Activated naive CD4-positive, alpha-beta T cell (primary cell): ENCODE measurements at places on chromosomes 6 and 20.

DNA sequence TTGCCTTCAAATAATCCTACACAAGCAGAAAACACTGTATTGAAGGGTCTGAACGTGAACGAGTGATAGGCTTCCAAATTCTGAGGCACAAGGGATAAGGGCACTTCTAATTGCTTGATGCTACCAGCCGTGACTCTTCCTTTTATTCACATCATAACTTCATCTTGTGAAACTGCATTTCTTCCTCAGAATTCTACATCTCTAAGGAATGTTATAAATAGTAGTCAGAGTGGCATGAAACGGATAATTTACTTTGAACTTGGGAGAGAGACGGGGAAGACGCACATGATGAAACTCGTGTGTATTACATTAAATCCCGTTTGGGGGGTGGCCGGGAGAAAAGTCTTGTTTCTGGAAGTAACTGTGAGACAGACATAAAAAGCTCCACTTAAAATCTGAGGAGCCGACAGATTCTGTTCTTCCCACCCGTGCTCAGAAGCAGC lies 754 bp downstream of the HDDC2 start:
- no peak for DNase-seq

GRCh38 chr20:1434571-1435336 lies 31.9 kb downstream of the NSFL1C start:
- no peak for DNase-seq

- DNase-seq: no peak
These were observed 1164.5 kb upstream of the CITED2 start for GRCh38 chr6:140538926-140539325.

GRCh38 chr20:3111507-3111906 lies 27.0 kb upstream of the AVP start:
- no peak for DNase-seq

GRCh38 chr6:2958331-2958711 lies 13.0 kb downstream of the SERPINB6 start:
- no peak for DNase-seq

DNA sequence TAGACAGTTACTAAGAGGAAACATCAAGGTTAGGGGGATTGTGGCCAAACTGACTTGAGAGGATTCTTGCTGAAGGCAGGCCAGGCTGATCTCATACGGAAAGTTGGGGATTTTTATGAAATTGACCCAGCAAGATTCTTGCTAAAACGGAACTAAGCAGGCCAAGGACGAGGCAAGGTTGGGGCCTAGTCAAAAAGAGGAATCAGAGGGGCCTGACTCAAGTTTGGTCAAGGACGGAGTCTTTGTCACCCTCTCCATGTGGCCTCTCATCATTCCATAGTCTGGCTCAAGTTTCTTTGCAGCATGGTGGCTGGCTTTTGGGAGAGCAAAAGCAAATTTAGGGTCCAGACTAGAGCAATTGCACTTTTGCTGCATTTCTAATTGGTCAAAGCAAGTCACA lies 7.9 kb upstream of the HECA start:
- no peak for DNase-seq

DNA sequence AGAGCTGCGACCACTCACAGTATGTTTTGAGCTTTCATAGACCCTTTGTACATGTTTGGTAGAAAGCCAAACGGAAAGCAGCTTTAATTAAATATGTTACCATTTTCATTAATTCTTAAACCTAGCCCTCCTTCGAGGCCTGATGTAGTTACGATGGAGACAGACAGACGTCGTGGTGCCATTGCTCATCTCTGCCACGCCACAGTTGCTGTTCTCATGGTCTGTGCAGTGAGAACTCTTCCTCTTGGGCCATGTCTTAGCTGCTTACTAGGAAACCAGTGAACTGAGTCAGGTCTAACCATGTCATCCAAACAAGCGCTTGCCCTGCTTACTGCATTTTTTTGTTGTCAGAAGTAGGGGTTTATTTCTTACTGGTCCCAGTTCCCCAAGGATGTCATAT lies 62.8 kb downstream of the SNX9 start:
- no peak for DNase-seq
